GM12864 (cell line): ENCODE measurements at places on chromosomes 16 and 17.

GRCh38 chr16:55663765-55664677 is 8.2 kb downstream of the SLC6A2 start:
- no peak for DNase-seq

DNA sequence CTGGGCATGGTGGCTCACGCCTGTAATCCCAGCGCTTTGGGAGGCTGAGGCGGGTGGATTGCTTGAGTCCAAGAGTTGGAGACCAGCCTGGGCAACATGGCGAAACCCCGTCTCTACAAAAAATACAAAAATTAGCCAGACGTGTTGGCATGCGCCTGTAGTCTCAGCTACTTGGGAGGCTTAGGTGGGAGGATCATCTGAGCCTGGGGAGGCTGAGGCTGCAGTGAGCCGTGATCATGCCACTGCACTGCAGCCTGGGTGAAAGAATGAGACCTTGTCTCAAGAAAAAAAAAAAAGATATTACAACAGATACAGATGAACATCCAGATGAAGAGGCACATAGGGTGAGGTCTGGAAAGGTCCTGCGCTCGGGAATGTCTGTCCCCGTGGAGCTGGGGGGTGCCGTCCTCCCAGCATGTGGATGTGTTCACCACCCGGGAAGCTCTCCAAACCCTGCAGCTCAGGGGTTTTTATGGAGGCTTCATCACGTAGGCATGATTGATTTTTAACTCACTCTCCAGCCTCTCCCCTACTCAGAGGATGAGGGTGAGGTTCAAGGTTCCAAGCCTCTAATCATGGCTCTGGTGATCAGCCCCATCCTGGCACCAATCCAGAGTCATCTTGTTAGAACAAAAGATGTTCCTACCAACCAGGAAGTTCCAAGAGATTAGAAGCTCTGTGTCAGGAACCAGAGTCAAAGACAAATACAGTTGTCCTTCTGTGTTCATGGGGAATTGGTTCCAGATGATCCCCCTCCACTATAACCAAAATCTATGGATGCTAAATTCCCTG is 85.0 kb upstream of the DNAJA2 start:
- no peak for DNase-seq

GRCh38 chr17:57946798-57947358 is 8.3 kb downstream of the CUEDC1 start:
- peak; percentile 76 for DNase-seq

- DNase-seq = no peak
These were observed 11.1 kb downstream of the TAOK1 start for GRCh38 chr17:29401258-29401657.

GRCh38 chr16:8946544-8946943 is 17.2 kb downstream of the USP7 start:
- no peak for DNase-seq

GRCh38 chr16:66128371-66128770 is 238.1 kb upstream of the CDH5 start:
- no peak for DNase-seq

DNA sequence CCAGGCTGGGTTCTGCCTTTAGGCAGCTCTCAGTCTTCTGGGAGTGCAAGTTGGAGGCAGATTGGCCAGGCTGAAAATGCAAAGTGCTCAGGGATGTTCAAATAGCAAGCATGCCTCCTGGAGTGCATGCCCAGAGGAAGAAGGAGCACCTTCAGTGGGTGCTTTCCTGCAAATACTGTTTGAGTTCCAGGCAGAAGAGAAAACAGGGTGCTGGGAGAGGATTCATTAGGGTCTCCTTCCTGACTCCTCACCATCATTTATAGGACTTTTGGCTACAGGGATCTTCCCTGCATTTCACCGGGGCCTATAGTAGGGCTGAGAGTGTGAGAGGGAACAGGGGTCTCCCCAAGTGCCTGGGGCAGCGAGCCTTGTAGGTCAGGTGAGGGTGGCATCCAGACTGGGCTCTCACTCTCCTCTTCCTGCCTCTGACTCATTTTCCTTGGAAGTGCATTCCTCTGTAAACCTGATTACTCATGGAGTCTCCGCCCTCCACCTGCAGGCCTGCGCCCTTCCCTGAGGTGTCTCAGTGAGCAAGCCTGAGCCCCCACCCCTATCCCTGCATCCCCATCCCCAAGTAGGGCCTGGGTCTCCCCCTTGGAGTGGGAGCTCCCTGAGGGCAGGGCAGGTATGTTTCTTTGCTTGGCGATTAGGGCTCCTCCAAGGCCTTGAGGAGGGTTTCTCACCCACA is 17.1 kb upstream of the TNS4 start:
- DNase-seq = no peak
